ENCODE measurements at places on chromosomes 3 and 15. TPM values are rescaled to one million over a fixed set of nuclear protein-coding genes. Genes with fewer than 3 reads are reported as not detected.

DNA sequence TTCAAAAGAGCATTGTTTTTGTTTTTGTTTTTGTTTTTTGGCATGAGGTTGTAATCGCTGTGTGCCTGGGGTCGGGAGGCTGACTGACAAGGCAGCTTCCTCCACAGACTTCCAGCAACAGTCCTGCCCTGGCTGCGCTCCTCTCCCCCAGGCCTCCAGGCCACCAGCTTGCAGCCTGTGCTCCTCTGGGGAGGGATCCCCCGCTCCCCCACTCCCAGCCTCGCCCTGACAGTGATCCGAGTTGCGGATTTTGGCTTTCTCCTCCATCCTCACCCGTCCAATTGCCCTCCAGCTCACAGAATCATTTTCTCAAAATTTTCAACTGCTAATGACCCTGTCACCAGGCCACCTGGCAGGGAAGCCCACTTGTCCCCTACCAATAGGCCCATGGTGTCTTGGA lies 36.5 kb upstream of the PCSK6 start:
- H3K4me3 ChIP-seq: no peak overlapping the region
- H3K27me3 ChIP-seq: no peaks in the 10 kb centered on the region
- no peaks in the 10 kb centered on the region for H3K36me3 ChIP-seq
- no peaks in the 10 kb centered on the region for H3K4me1 ChIP-seq

DNA sequence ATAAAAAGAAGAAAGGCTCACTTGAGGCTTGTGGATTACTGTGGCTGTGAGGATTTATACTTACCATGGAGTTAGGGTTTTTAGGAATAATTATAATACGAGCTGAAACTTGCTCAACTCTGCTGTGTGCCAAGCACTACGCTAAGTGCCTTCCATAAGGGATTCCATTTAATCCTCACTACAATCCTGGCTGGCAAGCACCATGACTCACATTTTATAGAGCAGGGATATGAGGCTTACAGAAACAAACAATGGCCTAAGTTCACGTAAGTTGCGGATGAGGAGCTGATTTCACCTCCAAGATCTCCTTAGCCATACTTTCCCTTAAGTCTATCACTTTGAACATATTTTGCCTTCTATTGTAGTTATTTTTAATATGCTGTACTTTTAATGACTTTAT lies 43.9 kb upstream of the ARL8B start:
- H3K4me1 ChIP-seq: peaks cover 3% of the 10 kb centered on the region
- no peak overlapping the region for H3K27ac ChIP-seq
- DNase-seq: no peak
- H3K4me3 ChIP-seq: no peak overlapping the region
- H3K36me3 ChIP-seq: no peaks in the 10 kb centered on the region

CPNE4 gene
- 2.7 TPM for total RNA-seq

FETUB gene
- total RNA-seq: not detected

POLQ gene
- 3.0 TPM for total RNA-seq

EXD1 gene
- total RNA-seq: not detected

GOLGA8S gene
- not detected for total RNA-seq

ALS2CL gene
- 11.4 TPM for total RNA-seq
